Mammary epithelial cell (primary cell): ENCODE measurements at places on chromosomes 3 and 15. TPM values are rescaled to one million over a fixed set of nuclear protein-coding genes. Genes with fewer than 3 reads are reported as not detected.

LRTM1 gene
- not detected for polyA plus RNA-seq

COL6A5 gene
- not detected for polyA plus RNA-seq

PLCB2 gene
- polyA plus RNA-seq, result 0.97 TPM

CCDC54 gene
- polyA plus RNA-seq, result not detected

SPATA16 gene
- polyA plus RNA-seq, result not detected

TNFAIP8L3 gene
- polyA plus RNA-seq, result 2.7 TPM

DET1 gene
- 2.3 TPM for polyA plus RNA-seq

CMTM8 gene
- polyA plus RNA-seq, result 2.7 TPM

GRK7 gene
- polyA plus RNA-seq, result not detected

DAZL gene
- not detected for polyA plus RNA-seq

ISY1 gene
- 27.4 TPM for polyA plus RNA-seq

SLC6A20 gene
- polyA plus RNA-seq, result 0.02 TPM

SLC27A2 gene
- polyA plus RNA-seq, result 0.42 TPM

FEZF2 gene
- not detected for polyA plus RNA-seq

ITIH4 gene
- 0.88 TPM for polyA plus RNA-seq

CD96 gene
- 0.09 TPM for polyA plus RNA-seq

CD86 gene
- polyA plus RNA-seq, result 4.2 TPM

CHL1 gene
- not detected for polyA plus RNA-seq

BOC gene
- 16.5 TPM for polyA plus RNA-seq

HHLA2 gene
- not detected for polyA plus RNA-seq

EIF4A2 gene
- 161 TPM for polyA plus RNA-seq

KLHL25 gene
- 4.6 TPM for polyA plus RNA-seq

STRA6 gene
- polyA plus RNA-seq, result 0.15 TPM

NAA50 gene
- polyA plus RNA-seq, result 122 TPM

NAALADL2 gene
- polyA plus RNA-seq, result 0.15 TPM

HAUS2 gene
- 23.0 TPM for polyA plus RNA-seq

GOLGA8J gene
- polyA plus RNA-seq, result not detected

TMEM115 gene
- polyA plus RNA-seq, result 33.2 TPM

CXCR6 gene
- not detected for polyA plus RNA-seq
